ENCODE measurements at places on chromosomes 4 and X.

- no peak for DNase-seq
Observed at GRCh38 chr4:119930546-119930945, 136.1 kb downstream of the MAD2L1 start.

DNA sequence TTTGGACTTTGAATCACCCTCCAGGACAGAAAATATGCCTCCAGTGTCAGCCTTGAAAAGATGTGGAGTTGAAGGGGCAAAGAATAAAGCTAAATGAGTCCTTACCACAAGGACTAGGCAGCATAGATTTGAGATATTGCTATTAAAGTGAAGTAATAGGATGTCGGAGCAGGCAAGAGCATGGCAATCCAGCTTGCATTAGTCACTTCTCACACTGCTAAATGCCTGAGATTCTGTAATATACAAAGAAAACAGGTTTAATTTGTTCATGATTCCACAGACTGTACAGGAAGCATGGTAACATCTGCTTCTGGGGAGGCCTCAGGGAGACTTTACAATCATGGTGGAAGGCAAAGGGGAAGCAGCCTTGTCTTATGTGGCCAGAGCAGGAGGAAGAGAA lies 109.8 kb upstream of the PCDH7 start:
- no peak for DNase-seq

GRCh38 chrX:51851507-51852085 lies 41.8 kb upstream of the MAGED1 start:
- DNase-seq = no peak

DNA sequence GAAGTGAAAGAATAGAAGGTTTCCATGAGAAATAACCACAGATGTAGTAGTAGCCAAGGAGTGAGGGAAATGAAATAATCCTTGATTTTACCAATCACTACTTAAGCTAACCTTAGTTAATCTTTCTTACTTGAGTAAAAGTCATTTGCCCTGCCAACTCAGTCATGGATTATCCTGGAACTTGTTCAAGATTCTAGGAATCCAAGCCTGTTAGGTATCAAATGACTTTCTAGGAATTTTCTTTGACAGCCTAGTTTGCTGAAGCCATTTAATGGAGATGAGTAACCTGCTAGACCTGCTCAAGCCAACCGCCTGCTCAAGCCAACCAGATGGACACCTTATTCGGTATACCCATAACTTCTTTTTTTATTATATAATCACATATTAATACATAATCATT lies 180.5 kb downstream of the KLHL13 start:
- DNase-seq = peak; percentile 1

DNA sequence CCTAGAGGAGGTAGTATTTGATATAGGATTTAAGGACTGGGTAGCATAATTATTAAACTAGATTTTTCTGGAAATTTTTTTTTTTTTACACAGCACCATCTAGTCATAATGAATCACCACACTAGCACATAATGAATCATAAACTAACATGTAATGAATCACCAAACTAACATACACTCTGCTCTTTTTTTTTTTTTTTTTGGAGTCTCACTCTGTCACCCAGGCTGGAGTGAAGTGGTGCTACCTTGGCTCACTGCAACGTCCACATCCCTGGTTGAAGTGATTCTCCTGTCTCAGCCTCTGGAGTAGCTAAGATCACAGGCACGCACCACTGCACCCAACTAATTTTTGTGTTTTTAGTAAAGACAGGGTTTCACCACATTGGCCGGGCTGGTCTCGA lies 92.5 kb downstream of the FAM13A start:
- no peak for DNase-seq
